Right cardiac atrium (tissue), 5 donors: ENCODE measurements at places on chromosomes 16 and 17. TPM values are rescaled to one million over a fixed set of nuclear protein-coding genes. Genes with fewer than 3 reads are reported as not detected.

GRCh38 chr17:14776791-14777190 lies 475.9 kb downstream of the HS3ST3B1 start:
- DNase-seq, result no peak

DNA sequence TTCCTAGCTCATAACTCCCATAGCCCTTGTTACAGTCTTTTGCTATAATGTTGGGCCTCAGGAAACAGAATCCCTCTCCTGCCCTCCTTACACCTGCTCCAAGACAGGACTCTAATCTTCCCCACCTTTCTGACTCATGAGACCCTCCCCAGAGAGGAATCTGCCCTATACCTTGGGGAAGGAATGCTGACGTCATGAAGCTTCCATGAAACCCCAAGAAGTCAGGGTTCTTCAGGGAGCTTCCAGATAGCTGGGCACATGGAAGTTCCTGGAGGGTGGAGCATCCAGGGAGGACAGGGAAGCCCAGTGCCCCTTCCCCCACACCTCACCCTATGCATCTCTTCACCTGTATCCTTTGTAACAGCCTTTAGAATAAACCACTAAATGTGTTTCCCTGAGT lies 285.7 kb downstream of the SOX9 start:
- no peak for DNase-seq

- no peak for DNase-seq
Observed at GRCh38 chr16:35174016-35174415, 1714.6 kb downstream of the TP53TG3F start.

GRCh38 chr16:69241926-69242325 lies 55.0 kb downstream of the SNTB2 start:
- DNase-seq, result no peak

- no peak for DNase-seq
Observed at GRCh38 chr16:23902748-23903414, 67.1 kb downstream of the PRKCB start.

Gene CARD14
- polyA plus RNA-seq, result 0.05 TPM

Gene VAT1L
- 7.7 TPM for polyA plus RNA-seq
